ENCODE measurements at places on chromosomes 3 and 15.

DNA sequence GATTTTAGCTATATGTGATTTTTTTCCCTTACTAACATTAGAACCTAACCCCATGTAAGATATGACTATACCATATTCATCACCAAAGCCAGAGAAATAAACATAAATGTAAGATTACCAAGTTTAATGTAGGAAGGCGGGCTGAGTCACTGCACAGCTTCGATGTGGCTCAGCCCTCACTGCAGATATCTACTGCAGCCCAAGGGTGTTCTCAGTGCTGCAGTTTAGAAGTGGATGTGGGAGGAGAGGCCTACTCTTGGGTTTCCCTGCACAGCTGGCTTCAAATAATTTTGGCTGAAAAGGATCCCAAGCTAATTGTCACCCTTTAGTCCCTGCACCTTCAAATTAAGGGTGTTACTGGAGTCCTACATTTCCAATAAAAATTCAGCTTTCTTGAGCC lies 9.3 kb downstream of the ARPP19 start:
- no peak for DNase-seq

GRCh38 chr15:89469426-89470096 lies 26.8 kb downstream of the RHCG start:
- DNase-seq: no peak

- no peak for DNase-seq
These were observed 239.9 kb downstream of the FAM43A start for GRCh38 chr3:194925614-194926013.

DNA sequence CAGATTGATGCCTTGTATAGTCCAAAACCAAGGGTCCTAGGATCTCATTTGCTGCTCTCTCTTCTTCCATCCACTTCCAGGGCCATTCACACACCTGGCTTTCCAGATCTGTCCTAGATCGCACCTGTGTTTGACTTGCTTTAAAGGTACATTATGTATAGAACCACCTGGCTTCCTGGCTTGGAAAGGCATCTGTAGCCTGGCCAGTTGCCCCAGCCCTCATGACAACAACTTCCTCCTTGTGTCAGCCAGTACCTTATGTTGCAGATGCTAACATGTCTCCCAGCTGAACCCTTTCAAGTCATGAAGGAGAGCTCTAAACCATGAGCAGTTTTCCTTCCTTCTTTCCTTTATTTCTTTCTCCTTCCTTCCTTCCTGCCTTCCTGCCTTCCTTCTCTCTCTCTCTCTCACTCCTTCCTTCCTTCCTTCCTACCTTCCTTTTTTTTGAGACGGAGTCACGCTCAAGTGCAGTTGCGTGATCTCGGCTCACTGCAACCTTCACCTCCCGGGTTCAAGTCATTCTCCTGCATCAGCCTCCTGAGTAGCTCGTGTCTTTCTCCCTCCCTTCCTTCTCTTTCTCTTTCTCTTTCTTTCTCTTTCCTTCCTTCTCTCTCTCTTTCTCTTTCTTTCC lies 2.5 kb upstream of the HTR3C start:
- no peak for DNase-seq

- DNase-seq: no peak
These were observed 28.6 kb downstream of the GALNT15 start for GRCh38 chr3:16203031-16203430.

DNA sequence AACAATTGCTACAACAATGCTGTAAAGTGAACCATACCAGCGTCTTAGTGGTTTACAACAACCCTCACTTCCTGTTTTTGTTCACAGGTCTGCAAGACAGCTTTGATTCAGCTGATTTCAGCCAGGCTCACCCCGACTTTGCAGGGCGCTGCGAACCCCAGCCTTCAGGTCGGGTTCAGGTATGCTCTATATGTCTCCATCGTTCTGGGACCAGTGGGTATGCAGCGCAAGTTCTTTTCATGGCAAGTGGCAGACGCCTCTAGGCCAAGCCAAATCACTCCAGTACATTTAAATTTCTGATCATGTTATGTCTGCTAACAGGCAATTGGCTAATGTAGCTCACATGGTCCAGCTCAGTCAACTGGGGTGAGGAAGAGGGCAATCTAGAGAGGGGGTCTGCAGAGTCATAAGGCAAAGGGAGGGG lies 52.4 kb upstream of the RGMA start:
- DNase-seq: no peak

- peak; percentile 17 for DNase-seq
These were observed 1.4 kb upstream of the SEMA6D start for GRCh38 chr15:47715856-47716445.

- no peak for DNase-seq
These were observed 863.9 kb downstream of the EPHA3 start for GRCh38 chr3:89971329-89971728.

GRCh38 chr3:187570776-187571175 lies 99.4 kb downstream of the SST start:
- no peak for DNase-seq

GRCh38 chr3:107241217-107241616 lies 136.0 kb upstream of the CCDC54 start:
- peak; percentile 47 for DNase-seq

DNA sequence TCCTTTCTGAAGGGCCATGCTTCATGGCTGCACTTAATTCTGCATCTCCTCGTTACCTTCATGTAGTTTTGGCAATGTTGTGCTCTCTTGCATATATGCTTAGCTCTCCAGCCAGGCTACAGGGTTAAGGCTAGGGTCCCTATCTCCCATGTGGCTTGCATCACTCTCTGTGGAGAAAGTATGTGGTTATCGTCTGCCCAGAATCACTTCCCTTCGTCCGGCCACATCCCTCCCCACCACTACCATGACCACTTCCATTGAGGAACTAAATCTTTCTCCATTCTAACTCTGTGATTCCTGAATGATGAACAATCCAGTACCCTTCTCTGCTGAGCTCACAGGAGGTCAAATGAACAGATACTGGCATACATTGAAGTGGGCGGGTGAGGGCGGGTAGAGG lies 34.0 kb downstream of the WWTR1 start:
- DNase-seq: no peak

GRCh38 chr15:38844736-38845135 lies 280.1 kb upstream of the RASGRP1 start:
- DNase-seq: no peak

DNA sequence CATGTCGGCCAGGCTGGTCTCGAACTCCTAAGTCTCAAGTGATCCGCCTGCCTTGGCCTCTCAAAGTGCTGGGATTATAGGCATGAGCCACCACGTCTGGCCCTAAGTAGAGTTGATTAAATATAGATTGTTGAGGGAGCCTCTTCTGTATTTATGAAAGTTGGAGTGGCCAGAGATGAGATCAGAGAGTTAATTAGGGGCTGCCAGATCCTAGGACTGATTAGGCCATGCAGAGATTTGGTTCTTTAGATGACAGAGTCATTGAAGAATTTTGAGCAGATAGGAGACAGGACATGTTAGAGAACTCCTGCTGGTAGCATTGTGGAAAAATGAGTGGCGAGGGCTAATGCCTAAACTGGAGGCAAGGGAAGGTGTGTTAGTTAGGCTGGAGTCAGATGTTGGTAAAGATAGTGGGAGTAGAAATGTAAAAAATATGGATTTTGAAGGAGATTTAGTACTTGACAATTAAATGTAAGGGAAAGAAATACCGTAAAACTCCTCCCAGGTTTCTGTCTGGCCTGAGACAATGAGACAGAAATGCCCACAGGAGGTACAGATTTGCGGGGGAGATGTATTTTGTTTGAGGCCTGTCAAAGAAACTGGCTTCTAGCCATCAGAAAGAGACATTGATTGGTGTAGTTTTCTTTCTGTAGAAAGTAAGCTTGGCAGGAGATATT lies 23.4 kb downstream of the SACM1L start:
- no peak for DNase-seq

DNA sequence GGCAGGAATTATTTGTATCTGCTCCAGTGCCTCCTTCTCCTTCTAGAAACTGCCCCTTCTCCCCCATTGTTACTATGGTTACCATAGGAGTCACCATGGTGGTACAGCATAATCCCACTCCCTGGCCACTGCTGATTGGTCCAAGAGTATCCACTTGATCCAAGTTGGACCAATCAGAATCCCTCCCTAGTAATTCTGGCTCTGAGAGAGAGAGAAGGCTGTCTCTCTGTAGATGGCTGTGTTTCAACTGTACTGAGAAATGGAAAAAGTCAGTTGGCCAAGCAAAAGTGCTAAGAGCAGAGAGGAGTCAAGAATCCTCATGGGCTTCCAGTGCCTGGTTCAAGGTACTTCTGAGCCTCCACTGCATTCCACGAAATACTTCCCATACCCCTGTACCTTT lies 120.6 kb upstream of the SPATA12 start:
- DNase-seq: no peak
